ENCODE measurements at places on chromosomes 1 and 21. TPM values are rescaled to one million over a fixed set of nuclear protein-coding genes. Genes with fewer than 3 reads are reported as not detected.

DNA sequence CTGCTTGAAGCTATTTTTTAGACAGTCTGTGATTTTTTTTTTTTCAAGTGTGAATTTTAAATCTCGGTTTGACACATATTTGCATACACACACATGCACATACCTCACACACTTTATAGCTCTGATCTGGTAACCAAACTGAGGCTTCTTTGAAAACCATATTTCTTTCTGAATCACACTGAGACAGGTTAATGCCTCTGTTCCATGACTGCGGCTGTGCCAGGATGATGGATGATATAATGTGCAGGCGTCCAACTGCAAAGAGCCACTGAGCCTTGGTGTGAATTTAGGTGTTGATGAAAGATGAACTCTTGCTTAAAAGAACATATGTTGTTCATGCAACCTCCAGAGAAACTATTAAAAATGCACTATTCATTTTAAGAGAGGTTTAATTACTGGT is 504.0 kb upstream of the OLFM3 start:
- no peak for DNase-seq
- H3K27me3 ChIP-seq: no peaks in the 10 kb centered on the region
- H3K4me3 ChIP-seq: no peak overlapping the region
- no peaks in the 10 kb centered on the region for H3K4me1 ChIP-seq
- H3K27ac ChIP-seq: no peak overlapping the region

DNA sequence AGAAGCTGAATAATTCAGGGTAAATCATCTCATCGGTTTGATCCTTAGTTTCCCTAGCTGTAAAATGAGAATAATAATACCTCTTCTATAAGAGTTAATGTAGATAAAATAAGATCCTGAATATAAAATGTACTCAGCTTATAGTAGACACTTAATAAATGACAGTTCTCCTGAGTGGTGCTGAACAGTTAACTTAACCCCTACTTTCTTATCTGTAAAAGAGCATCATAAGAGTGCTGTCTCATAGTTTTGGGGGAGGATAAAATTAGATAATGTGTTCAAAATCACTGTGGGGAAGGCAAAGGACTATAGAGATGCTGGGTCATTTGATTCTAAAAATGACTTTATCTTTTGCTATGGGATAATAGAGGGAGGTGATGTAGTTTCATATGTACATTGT is 593 bp downstream of the C8A start:
- no peaks in the 10 kb centered on the region for H3K36me3 ChIP-seq
- H3K4me3 ChIP-seq: no peak overlapping the region
- no peak overlapping the region for H3K27ac ChIP-seq
- H3K4me1 ChIP-seq: no peaks in the 10 kb centered on the region
- no peak for DNase-seq

GRCh38 chr1:40659649-40659947 is 5.9 kb downstream of the RIMS3 start:
- H3K4me1 ChIP-seq: peaks cover 4% of the 10 kb centered on the region
- no peak overlapping the region for H3K27ac ChIP-seq
- H3K4me3 ChIP-seq: no peak overlapping the region
- H3K27me3 ChIP-seq: no peaks in the 10 kb centered on the region

DNA sequence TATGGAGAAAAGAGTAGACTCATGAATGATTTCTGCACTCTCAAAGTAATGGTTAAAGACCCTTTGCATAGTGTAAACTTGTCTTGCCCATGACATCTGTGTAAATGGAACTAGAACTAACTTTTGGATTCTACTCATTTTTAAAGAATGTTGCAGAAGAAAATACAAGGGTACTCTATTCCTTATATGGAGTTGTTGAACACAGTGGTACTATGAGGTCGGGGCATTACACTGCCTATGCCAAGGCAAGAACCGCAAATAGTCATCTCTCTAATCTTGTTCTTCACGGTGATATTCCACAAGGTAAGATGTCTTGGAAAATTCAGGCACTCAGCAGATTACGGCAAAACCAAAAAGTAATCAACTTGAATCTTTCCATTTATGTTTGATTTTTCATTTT is 19.8 kb downstream of the CCT8 start:
- DNase-seq: no peak
- H3K4me1 ChIP-seq: no peaks in the 10 kb centered on the region
- no peaks in the 10 kb centered on the region for H3K27me3 ChIP-seq
- no peaks in the 10 kb centered on the region for H3K36me3 ChIP-seq

DNA sequence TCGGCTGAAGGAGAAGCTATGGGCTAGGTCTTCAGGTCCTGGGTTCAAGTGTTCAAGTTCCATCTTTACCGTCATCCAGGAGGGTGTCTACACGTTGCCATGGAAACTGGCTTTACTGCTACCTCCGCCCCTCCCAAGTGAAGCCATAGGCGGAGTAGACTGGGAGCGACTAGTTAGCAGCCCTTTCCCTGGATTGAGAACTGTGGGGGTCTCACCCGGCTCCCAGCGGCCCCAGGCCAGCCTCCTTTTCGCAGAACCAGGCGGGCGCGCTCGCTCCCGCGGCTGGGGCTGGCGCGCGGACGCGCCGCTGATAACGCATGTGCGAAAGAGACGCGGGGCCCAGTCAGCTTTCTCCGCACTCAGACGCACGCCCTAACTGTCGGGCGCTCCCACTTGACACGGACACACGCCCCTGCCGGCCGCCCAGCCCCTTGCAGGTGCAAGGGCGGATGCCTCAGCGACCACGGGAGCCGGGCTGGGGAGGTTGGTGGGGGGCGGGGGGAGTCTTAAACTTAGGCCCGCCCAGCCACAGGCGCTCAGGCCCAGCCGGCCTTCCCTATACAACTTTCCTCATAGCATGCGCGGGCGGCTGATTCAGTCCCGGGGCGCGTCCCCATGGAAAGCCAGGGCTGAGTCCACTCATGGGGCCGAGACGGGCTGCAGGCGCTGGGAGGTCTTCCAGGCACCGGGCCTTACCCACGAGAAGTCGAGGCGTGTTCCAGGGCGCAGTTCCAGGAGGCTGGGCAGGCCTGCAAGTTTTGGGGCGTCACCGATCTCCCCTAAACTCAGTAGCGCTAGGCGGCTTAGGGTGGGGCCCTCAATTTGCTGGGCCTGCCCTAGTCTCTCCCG is 7.4 kb downstream of the EFNA4 start:
- H3K27me3 ChIP-seq: no peaks in the 10 kb centered on the region
- DNase-seq: peak; percentile 92
- no peaks in the 10 kb centered on the region for H3K36me3 ChIP-seq
- H3K27ac ChIP-seq: peak overlapping the region; percentile 55
- H3K4me3 ChIP-seq: peak overlapping the region; percentile 31

DNA sequence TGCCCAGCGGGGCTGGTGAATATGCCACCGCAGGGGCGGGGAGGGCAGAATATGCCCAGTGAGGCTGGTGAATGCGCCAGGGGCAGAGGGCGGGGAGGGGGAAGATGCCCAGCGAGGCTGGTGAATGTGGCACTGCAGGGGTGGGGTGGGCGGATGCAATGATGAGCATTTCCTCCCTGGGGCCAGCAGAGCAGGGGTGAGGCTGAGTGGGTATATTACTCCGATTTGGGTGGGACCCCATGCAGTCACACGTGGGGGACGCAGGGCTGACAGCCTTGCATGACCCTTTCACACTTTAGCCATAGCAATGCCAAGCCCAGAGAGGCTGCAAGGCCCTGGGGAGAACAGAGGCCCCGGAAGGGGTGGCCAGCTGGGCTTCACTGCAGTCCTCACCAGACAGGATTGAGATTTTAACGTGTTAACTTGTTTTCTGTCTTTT is 9.3 kb upstream of the SLX9 start:
- no peak overlapping the region for H3K4me3 ChIP-seq
- no peaks in the 10 kb centered on the region for H3K36me3 ChIP-seq
- H3K4me1 ChIP-seq: peaks cover 3% of the 10 kb centered on the region
- H3K27me3 ChIP-seq: no peaks in the 10 kb centered on the region
- peak; percentile 70 for DNase-seq
- no peak overlapping the region for H3K27ac ChIP-seq

- H3K4me3 ChIP-seq: no peak overlapping the region
- H3K27ac ChIP-seq: peak overlapping the region; percentile 11
- no peaks in the 10 kb centered on the region for H3K27me3 ChIP-seq
- no peaks in the 10 kb centered on the region for H3K36me3 ChIP-seq
- DNase-seq: peak; percentile 86
Measured at GRCh38 chr1:168342572-168343280, 62.0 kb downstream of the TBX19 start.

GRCh38 chr1:160346463-160346862 is 3.3 kb downstream of the NCSTN start:
- DNase-seq: no peak
- peaks cover 51% of the 10 kb centered on the region for H3K36me3 ChIP-seq
- no peaks in the 10 kb centered on the region for H3K27me3 ChIP-seq
- peak overlapping the region; percentile 52 for H3K27ac ChIP-seq
- H3K4me1 ChIP-seq: no peaks in the 10 kb centered on the region
- H3K4me3 ChIP-seq: no peak overlapping the region

DNA sequence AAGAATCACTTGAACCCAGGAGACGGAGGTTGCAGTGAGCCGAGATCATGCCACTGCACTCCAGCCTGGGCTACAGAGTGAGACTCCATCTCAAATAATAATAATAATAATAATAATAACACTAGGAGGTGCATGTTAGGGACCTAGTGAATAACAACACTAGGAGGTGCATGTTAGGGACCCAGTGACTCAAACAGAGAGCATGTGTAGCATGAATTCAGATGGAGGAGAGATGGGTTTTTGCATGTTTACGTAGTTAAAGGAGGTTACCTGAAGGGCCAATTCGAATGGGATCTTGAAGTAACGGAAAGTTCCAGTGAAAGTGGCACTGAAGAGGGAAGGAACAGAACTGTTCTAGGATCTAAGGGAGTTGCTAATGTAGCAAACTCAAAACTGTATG is 7.1 kb upstream of the KCNK1 start:
- H3K4me3 ChIP-seq: no peak overlapping the region
- no peak for DNase-seq
- H3K27ac ChIP-seq: no peak overlapping the region
- no peaks in the 10 kb centered on the region for H3K4me1 ChIP-seq

DNA sequence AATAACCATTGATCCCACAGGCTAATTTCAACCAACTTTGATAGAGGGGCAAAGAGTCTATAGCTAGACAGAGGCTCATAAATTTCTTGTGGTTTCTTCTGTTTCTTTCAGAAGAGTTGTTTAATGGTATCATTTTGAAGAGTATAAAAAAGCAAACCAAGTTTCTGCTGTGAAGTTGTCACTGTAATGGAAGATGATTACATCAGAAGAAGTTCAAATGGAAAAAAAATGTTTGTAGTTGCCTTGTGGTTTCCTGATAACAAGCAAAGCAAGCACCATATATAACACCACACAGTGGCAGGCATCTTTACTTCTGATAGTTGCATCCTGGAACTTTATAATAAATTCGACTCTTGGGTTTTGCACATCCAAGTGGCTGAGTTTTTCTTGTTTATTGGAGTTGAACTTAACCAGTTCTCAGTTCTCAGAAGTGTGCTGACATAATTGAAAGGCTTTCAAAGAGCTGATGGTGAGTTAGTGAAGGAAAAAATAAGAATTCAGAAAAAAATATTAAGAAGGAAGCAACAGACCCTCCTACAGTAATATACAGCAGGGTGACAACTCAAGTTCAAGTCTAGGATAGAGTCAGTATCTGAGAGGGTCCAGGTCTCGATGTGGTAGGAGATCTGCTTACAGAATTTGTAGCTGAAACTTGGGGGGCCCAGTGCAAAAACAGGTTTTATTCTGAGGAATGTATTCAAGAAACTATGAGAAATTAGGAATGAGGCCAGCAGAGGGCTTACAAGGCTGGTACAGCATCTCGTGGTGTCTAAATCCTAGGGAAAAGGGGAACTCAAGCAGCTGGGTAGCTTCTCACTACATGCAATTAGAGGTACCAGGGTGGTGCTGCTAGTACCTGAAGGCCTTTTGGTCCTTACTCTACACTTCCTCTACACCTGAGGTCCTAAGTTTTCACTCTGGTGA is 123.5 kb downstream of the CRB1 start:
- H3K27me3 ChIP-seq: no peaks in the 10 kb centered on the region
- H3K27ac ChIP-seq: no peak overlapping the region
- H3K4me3 ChIP-seq: no peak overlapping the region

DNA sequence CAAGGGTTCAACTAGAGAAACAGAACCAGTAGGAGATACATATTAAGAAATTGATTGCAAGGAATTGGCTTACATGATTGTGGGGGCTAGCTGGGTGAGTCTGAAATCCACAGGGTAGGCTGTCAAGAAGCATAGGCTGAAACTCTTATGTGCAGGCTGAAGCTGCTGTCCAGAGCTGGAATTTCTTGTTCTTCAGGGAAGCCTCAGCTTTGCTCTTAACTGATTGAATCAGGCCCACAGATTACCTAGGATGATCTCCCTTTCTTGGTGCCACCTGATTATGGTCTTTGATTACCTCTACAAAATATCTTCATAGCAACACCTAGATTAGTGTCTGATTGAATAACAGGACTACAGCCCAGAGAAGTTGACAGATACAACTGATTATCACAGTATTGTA is 22.5 kb upstream of the FRRS1 start:
- no peak overlapping the region for H3K27ac ChIP-seq
- DNase-seq: no peak
- H3K4me3 ChIP-seq: no peak overlapping the region
- no peaks in the 10 kb centered on the region for H3K27me3 ChIP-seq
- no peaks in the 10 kb centered on the region for H3K4me1 ChIP-seq

- no peak overlapping the region for H3K4me3 ChIP-seq
- DNase-seq: no peak
- no peaks in the 10 kb centered on the region for H3K4me1 ChIP-seq
- no peaks in the 10 kb centered on the region for H3K27me3 ChIP-seq
- no peak overlapping the region for H3K27ac ChIP-seq
Measured at GRCh38 chr1:163799190-163799805, 477.5 kb downstream of the NUF2 start.

DNA sequence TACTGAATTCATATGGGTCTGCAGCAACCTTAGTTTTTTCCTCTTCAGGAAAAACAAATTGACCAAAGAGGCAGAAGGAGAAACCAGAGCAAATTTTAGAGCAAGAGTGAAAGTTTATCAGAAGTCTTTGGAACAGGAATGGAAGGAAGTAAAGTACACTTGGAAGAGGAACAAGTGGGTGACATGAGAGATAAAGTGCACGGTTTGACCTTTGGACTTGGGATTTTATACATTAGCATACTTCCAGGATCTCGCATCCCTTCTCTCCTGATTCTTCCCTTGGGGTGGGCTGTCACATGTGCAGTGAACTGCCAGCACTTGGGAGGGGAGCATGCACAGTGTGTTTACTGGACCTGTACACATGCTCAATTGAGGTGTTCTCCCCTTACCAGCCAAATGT is 754.8 kb upstream of the ADAMTS5 start:
- DNase-seq: no peak
- H3K36me3 ChIP-seq: no peaks in the 10 kb centered on the region
- H3K4me1 ChIP-seq: no peaks in the 10 kb centered on the region
- no peaks in the 10 kb centered on the region for H3K27me3 ChIP-seq
- H3K27ac ChIP-seq: no peak overlapping the region
- no peak overlapping the region for H3K4me3 ChIP-seq

FNDC10 gene
- 6.7 TPM for total RNA-seq

ADAMTS4 gene
- total RNA-seq: 2.0 TPM

LCE1B gene
- total RNA-seq: not detected

ARHGEF19 gene
- total RNA-seq: 6.2 TPM

HRNR gene
- total RNA-seq: not detected

LINGO4 gene
- 1.3 TPM for total RNA-seq

KCNE2 gene
- not detected for total RNA-seq

OR2L3 gene
- total RNA-seq: not detected

Data from Peyer's patch (tissue), 4 donors.